GM04504 (cell line): ENCODE measurements at places on chromosomes 1 and 21.

GRCh38 chr1:65401612-65402011, 18.9 kb upstream of the LEPR start:
- no peak for DNase-seq

DNA sequence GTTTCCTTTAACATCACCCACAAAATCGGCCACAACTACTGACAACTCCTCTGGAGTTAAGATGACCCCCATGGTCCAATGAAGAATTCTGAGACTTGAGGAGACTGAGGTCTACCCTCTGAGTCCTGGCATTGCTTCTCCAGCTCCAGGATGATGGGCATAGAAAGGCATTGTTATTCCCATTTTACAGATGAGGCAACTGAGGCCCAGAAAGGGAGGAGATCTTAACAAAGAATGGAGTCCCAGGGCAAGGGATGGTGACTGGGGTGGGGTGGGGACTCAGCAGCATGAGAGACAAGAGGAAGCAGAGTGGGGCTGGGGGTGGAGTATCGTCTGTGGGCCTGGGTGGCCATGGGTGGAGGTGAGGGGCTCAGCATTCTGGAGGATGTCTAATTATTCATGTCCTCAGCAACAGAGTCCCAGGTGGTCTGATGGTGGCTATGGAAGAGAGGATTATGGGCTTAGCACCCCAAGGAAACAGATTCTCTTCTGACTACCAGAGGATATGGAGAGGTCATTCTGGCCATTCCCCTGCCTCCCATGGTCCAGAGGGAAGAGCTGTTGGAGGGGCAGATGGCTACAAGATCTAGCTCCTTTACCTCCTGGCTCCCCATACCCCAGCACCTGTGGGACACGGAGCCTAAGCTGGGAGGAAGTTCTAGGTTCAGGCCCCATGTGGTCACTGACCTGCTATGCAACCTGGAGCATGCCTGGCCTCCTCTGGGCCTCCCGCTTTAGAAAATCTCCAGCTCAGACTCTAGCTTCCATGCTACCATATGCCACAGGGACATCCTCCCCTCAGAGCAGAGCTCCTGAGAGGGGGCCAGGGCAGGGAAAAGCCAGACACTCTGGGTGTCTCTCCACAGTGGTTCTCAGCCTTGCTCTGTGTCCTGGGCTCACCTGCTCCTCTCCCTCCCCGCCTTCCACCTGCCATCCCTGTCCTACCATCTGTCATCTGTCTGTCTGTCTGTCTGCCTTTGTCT, 37.4 kb upstream of the DMBX1 start:
- DNase-seq: no peak

- DNase-seq: no peak
These were observed 53.7 kb downstream of the SLX9 start for GRCh38 chr21:44993321-44994046.

DNA sequence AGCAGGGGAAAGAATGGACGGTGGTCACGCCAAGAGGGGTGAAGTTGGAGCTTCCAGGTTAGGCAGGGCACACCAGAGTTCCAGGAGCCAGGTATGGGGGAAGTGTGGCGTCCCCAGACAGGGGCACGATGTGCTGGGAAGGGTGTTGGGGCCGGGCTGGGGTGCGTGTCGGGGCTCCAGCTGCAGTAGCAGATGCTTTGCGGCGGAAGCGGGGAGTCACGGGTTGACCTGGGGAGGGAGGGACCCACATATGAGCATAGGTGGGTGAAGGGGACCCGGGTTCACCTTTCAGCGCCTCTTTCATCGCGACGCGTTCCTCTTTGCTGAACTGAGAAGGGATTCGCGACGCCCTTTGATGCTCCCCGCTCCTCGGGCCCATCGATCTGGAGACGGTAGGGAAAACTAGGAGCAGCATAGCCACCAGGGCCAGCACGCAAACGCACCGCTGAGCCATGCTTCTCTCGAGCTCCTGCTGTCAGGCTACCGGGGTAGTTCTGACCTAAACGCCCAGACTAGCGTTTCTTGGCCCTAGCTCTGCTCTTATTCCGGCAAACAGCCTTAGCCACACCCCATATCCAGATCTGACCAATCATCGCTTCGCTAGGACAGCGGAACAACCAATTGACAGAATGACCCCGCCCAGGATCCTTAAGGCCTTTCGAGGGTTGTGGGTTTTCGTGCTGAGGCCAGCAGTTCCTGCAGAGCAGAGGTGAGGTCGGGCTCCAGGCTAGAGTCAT, at the start of gene PM20D1:
TSS of gene PM20D1 (minus strand) at position 514 of the 737 bp plus-strand sequence. CDS start at position 454, 60 bp downstream.
- peak; percentile 63 for DNase-seq

- no peak for DNase-seq
These were observed 10.0 kb upstream of the LEFTY2 start for GRCh38 chr1:225950905-225951497.

DNA sequence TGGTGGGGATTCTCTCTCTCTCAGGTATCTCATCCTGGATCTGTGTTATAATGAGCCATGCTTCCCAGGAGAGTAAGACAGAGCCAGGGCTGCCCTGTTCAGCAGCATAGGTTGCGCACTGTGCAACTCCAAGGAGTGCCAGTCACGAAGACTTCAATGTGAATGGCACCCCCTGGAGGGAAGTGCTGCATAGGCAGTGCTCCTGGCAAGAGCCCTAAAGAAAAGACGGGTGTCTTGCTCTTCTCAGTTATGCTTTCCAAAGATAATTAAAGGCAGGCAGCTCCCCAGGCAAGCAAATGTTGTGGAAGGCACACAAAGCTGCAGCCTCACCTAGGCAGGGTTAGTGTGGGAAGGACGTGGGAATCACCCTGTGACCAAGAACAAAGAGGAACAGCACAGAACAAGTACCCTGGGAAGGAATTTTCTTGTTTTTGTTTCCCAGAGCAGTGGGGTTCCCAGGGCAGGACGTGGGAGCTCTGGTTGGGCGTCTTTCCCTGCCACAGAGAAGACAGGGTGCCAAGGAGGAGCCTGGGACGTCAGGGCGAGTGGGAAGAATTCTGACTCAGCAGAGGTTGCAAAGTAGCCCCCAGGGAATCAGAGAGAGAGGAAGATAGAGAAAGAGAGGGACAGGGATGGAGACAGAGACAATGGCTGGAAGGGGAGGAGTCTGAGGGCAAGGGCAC, 120.9 kb downstream of the KCNN3 start:
- DNase-seq: peak; percentile 55

GRCh38 chr1:185566995-185567394, 167.2 kb upstream of the HMCN1 start:
- no peak for DNase-seq

DNA sequence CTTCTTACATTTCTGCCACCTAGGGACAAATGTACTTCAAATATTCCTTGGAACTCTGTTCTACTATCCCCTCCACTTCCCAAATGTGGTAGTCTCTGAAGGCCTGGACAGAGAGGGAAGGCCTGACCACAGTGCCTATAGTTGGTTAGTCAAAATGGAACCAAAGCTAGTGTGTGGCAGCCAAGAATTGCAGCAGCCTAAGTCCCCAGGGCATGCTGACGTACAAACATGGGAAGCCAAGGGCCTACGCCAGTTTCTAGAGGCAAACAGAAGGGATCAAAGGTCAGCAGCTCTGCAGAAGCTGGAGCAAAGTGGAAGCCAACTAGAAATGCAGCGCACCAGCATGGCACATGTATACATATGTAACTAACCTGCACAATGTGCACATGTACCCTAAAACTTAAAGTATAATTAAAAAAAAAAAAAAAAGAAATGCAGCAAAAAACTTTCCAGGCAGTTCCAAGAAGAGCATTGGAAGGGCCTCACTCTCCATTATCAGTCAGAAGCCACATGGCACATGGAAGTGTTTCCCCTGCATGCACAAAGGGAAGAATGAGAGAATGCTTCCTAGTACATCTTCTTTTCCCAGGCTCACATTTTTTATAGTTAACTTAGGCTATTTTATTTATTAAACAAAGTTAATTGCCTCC, 39.4 kb upstream of the GADD45A start:
- no peak for DNase-seq

DNA sequence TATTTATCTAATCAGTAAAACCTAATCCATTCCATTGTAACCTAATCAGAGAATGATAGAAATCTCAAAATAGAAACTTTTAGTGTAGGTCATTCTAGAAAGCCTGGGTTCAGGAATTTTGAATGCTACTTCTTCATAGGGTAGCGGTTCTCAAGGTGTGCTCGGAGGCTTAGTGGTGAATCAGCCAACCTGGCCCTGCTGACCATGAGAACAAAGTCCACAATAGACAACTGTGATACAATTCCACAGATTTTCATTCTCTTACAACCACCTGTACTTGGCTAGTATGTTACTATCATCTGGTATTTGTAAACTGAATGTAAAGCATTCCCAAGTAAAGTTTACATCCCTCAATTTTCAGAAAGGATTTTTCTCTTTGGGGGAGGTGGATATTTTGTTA, 7.5 kb upstream of the PUM1 start:
- DNase-seq: no peak

- DNase-seq: no peak
These were observed 66.3 kb upstream of the BMP8A start for GRCh38 chr1:39425151-39425550.

DNA sequence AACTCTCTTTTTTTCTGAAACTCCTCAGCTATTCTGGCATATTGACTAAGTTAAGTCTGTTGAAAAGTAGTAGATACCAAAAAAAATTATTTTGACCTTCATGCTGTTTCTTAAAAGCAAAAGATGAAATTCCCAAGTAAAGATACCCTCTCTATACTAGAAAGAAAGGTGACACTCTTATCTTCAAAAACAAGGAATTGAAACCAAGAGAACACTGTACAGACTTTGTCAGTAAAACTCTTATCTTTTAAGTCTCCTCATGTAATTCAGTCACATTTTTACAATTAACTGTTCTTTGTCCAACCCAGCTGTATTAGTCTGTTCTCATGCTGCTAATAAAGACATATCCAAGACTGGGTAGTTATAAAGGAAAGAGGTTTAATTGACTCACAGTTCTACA, 496.2 kb downstream of the LTN1 start:
- DNase-seq: no peak

DNA sequence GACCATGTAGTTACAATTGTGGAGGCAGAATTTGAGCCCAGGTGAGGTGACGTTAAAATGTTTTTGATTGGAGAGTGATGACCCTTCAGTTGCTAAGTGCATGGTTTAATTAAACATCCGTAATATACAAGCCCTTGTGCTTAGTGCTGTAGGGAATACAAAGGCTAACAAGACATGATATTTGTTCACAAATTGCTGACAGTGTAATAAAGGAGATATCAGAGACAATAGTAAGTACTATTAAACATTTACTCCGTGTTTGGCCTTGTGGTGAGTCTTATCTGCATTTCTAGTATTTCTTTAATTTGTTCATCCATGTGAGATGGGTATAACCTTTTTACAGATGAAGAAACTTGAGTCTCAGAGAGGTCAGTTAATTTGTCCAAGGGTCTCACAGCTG, 37.9 kb downstream of the RLF start:
- DNase-seq: no peak

DNA sequence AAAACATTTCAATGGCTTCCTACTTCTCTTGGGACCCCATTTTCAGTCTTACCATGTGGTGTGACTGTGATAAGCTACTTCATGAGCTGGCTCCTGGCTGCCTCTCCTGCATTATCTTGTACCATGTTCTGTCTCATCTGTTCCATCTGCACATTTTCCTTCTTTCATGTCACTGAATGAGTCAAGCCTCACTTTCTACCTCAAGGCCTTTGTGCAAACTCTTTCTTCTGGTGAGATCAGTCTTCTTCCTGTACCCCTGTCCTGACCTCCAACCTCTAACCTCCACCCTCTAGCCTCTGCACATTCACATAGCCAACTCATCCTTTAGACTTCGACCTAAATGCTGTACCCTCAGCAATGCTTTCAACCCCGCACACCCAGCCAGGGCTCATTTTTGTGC, 9.6 kb upstream of the FAM78B start:
- DNase-seq: no peak

- no peak for DNase-seq
These were observed 5.0 kb downstream of the CLEC20A start for GRCh38 chr1:178491721-178492120.

DNA sequence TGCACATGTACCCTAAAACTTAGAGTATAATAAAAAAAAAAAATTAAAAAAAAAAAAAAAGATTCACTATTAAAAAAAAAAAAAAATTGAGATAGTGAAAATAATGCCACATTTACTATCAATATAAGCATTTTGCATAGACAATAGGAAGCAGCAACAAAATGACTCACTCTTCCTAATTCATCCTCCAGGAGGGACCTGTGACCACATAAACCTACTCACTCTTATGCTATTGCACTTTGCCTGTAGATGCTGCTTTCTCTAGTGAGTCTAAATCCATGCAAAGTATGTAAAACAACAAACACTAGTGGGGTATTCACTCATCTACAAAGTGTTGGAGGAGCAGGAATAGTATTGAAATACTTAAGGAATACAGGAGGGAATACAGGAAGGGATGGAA, 2.9 kb downstream of the OR10J5 start:
- DNase-seq: no peak

- no peak for DNase-seq
These were observed 123.7 kb downstream of the SMYD2 start for GRCh38 chr1:214404571-214405213.
